ENCODE measurements at places on chromosomes 3 and 15.
A peak's percentile ranks its signal among the peaks of the same experiment; 100 is the strongest.

- DNase-seq, result no peak
Observed at GRCh38 chr3:7700977-7701376, 800.6 kb upstream of the LMCD1 start.

- peak; percentile 43 for DNase-seq
Observed at GRCh38 chr3:36904641-36905040, 40.2 kb downstream of the TRANK1 start.

GRCh38 chr3:179897231-179897630 is 139.5 kb downstream of the PEX5L start:
- DNase-seq, result no peak

DNA sequence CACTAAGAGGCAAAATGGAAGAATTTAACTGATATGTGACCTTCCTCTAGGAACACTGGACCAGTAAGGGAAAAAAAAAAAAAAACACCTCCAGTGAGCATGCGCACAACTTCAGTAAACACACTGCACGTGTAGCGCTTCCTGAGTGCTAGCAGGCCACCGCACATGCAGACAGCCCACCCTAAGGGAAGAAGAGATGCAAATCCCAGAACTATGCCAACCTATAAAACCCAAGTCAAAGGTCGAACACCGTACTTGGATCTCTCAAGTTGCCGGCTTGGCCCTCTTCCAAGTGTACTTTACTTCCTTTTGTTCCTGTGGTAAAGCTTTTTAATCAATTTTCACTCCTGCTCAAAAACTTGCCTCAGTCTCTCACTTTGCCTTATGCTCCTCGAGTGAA is 64.5 kb upstream of the CADPS start:
- DNase-seq, result no peak

GRCh38 chr3:129034642-129035041 is 25.9 kb upstream of the GP9 start:
- DNase-seq, result no peak

DNA sequence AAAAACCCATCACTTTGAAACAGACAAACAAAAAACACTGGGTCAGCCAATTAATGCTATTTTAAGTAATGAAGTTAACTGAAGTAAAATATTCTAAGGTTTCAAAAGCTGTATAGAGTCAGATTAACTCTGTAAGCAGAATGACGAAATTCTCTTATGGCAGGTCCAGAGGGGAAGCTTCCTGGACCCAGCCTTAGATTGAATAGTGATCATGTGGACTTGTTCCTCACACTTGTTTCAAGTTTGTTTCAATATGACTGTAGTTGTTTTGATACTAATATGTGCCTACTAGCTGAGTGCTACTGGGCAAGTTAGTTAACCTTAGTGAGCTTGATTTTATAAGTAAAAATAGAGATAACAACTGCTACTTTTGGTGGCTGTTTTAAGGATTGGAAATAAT is 32.6 kb downstream of the PLS1 start:
- no peak for DNase-seq

All from amniotic epithelial cell (primary cell).